ENCODE measurements at places on chromosomes 5 and 9.

GRCh38 chr5:168992687-168993086 lies 308.3 kb downstream of the SLIT3 start:
- no peak for DNase-seq
- H3K36me3 ChIP-seq = no peaks in the 10 kb centered on the region
- H3K27me3 ChIP-seq = peaks cover 10% of the 10 kb centered on the region
- no peak overlapping the region for H3K4me3 ChIP-seq
- no peak overlapping the region for H3K27ac ChIP-seq
- H3K4me1 ChIP-seq = no peaks in the 10 kb centered on the region

- H3K27me3 ChIP-seq = no peaks in the 10 kb centered on the region
- H3K4me3 ChIP-seq = no peak overlapping the region
- H3K27ac ChIP-seq = no peak overlapping the region
- no peaks in the 10 kb centered on the region for H3K36me3 ChIP-seq
- no peaks in the 10 kb centered on the region for H3K4me1 ChIP-seq
These were observed 42.4 kb upstream of the TJP2 start for GRCh38 chr9:69131682-69132081.

DNA sequence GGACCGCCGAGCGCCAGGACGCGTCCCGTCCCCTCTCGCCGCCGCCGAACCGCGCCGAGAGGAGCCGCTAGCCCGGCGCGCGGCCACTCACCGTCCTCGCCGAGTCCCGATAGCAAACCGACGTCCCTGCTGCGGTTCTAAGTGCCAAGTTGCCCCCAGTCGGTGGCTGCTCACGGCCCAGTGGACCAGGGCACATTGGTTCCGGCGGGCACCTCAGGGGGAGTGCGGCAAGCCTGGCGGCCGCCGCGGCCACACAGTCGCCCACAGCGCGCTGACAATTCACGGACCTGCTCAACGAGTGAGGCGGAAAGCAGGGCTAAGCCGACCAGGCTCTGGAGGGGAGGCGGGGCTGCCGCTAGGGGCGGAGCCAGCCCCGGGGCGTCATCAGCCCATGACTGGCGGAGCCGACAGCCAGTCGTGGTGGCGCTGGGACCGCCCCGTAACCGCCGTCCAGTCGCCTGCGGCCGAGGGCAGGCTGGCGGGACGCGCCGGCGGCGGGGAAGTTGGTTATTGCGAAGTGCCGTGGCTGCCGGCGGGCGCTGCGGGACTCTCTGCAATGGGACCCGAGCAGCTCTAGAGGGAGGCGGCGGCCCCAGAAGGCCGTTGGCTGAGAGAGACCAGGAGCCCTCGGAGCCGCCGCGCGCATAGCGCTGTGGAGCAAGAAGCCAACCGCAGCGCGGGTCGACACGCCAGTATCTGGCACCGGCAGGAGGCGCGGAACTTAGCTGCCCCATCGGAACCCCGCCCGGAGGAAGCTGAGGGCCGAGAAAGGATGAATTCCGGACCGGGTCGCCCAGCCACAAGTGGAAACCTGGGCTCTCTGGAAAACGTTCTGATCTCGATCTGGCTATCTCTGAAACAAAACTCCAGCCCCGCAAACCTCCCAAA lies at the start of gene MARCHF3:
TSS of gene MARCHF3 (minus strand) at position 300 of the 888 bp plus-strand sequence. CDS start 112,387 bp downstream, outside the sequence.
- peak within 1 kb of the TSS; percentile 92 for H3K4me3 ChIP-seq
- peaks cover 9% of the 10 kb centered on the region for H3K4me1 ChIP-seq
- peak; percentile 92 for DNase-seq
- H3K27ac ChIP-seq = peak within 1 kb of the TSS; percentile 85

- peak overlapping the region; percentile 72 for H3K4me3 ChIP-seq
- no peak for DNase-seq
- H3K27ac ChIP-seq = peak overlapping the region; percentile 93
- peaks cover 35% of the 10 kb centered on the region for H3K4me1 ChIP-seq
- H3K36me3 ChIP-seq = peaks cover 18% of the 10 kb centered on the region
These were observed 28.8 kb downstream of the CAMK4 start for GRCh38 chr5:111252799-111253545.

GRCh38 chr5:77936365-77936693 lies 160.2 kb upstream of the TBCA start:
- no peak for DNase-seq
- peaks cover 10% of the 10 kb centered on the region for H3K27me3 ChIP-seq
- no peak overlapping the region for H3K27ac ChIP-seq
- H3K4me3 ChIP-seq = no peak overlapping the region
- H3K4me1 ChIP-seq = peaks cover 8% of the 10 kb centered on the region

DNA sequence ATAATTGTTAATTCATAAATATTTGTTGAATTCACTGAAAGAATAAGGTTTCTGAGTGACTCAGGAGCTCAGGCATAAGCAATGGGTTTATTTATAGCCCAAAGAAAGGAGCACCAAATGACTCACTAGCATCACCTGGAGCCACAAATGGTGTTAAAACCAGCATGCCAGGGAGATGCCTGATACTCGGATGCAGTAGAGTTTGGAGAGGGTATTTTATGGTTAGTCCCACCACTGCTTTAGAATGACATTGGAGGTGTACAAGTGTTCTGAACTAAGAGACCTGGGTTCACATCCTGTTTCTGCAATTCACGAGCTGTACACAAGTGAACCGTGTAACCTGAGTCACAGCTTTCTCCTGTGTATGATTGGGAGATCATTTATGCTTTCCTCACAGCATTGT lies 25.2 kb downstream of the CCL28 start:
- H3K4me3 ChIP-seq = no peak overlapping the region
- H3K27ac ChIP-seq = no peak overlapping the region
- no peaks in the 10 kb centered on the region for H3K27me3 ChIP-seq

- H3K4me1 ChIP-seq = no peaks in the 10 kb centered on the region
- H3K27ac ChIP-seq = no peak overlapping the region
- H3K27me3 ChIP-seq = no peaks in the 10 kb centered on the region
- H3K4me3 ChIP-seq = no peak overlapping the region
- H3K36me3 ChIP-seq = no peaks in the 10 kb centered on the region
These were observed 758.2 kb downstream of the TLE1 start for GRCh38 chr9:80931163-80931562.

DNA sequence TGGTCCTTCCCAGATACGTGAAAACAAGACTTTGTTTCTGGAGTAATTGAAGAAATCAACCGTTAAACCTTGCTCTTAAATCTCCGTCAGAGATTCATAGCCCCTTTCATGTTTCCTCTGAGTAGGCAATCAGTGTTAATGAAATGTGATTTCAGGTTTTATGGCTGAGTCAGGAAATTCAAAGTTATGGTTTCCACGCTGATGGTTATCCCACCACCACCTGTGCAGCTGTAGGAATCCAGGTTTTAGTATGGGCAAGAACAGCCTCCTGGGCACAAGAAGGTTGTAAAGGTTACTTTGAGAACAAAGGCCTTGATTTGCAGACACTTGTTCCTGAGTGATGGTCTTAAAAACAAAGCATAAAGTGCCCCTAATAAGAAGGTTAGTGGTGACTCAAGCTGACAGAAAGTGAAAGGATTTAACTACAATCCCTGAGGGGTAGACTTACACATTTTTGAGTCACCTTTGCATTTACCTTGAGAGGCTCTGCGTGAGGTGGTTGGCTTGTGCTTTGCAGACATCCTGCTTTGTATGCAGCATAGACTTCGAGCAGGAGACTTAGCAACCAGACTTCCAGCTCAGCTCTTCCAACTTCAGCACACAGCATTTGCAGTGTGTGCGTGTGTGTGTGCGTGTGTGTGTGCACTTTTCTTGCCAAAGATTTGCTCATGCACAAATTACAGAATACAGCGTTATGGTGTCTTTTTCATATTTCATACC lies 159.6 kb downstream of the TLE4 start:
- peaks cover 10% of the 10 kb centered on the region for H3K36me3 ChIP-seq
- no peak overlapping the region for H3K27ac ChIP-seq
- H3K4me3 ChIP-seq = no peak overlapping the region

DNA sequence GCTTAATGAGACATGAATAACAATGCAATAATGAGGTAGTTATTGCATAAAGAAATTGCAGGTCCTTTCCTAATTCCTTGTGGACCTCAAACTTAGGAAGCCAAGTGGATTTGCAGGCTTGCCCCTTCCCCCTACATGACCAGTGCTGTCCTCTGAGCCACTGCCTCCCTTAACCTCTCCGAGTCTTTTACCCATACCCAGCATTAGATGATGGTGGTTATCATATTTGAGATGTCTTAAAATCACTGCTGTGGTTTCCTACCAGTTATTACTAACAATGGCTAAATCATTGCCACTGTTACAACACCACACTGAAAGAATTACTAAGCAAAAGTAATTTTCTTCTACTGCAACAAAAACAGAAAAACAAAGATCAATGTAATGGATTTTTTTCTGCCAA lies 170.8 kb downstream of the EDIL3 start:
- no peak overlapping the region for H3K4me3 ChIP-seq
- no peaks in the 10 kb centered on the region for H3K4me1 ChIP-seq
- no peaks in the 10 kb centered on the region for H3K36me3 ChIP-seq
- H3K27ac ChIP-seq = no peak overlapping the region

GRCh38 chr9:37104183-37104889 lies 16.0 kb upstream of the ZCCHC7 start:
- no peak overlapping the region for H3K4me3 ChIP-seq
- H3K27ac ChIP-seq = no peak overlapping the region
- H3K27me3 ChIP-seq = peaks cover 5% of the 10 kb centered on the region

- peaks cover 8% of the 10 kb centered on the region for H3K27me3 ChIP-seq
- no peak overlapping the region for H3K4me3 ChIP-seq
- H3K4me1 ChIP-seq = no peaks in the 10 kb centered on the region
- no peak for DNase-seq
- no peaks in the 10 kb centered on the region for H3K36me3 ChIP-seq
These were observed 14.2 kb upstream of the AGGF1 start for GRCh38 chr5:77015938-77016569.

DNA sequence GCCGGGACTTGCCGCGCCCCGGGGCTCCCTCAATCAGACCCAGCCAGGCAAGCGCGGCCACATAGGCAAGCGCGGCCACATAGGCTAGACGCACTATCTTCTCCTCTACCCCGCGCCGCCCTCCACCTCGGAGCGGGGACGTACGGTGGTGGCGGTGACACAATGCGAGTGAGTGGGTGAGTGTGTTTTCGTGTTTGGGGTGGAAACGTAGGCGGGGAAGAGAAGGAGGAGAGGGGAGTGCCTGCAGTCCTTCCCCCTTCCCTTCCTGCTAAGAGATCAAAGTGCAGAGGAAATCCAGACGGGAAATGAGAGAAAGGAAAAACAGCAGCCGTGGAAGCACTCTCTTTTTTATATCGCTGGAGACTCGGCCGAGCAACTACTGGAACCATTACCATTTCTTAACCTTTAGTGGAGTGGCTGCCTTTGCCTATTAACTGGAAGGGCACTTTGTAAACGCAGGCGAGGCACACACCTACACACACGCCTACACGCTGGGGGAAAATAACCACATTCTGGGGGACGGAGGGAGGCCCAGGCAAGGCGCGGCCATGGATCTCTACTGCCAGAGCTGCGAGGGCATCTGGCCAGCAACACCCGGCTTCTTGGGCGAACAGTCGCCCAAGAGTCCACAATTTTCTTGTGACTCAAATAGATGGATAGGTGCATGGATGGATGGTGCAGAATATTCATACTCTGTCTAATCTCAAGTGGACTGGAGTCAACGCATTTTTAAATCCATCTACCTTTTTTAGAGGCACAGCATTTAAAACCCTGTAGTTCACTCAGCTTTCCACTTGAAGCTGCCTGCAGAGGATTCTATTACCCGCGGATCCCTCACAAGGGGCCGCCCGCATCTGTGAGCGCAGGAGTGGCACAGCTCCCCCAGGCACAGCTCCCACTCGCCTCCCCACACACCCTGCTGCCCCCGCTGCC lies 2.1 kb downstream of the EDIL3 start:
- peaks cover 44% of the 10 kb centered on the region for H3K27me3 ChIP-seq
- H3K27ac ChIP-seq = no peak overlapping the region
- DNase-seq = no peak
- H3K4me1 ChIP-seq = peaks cover 11% of the 10 kb centered on the region
- no peak overlapping the region for H3K4me3 ChIP-seq

- H3K27ac ChIP-seq = no peak overlapping the region
- H3K27me3 ChIP-seq = no peaks in the 10 kb centered on the region
- no peaks in the 10 kb centered on the region for H3K36me3 ChIP-seq
- DNase-seq = no peak
- peaks cover 4% of the 10 kb centered on the region for H3K4me1 ChIP-seq
These were observed 90.4 kb upstream of the CHD1 start for GRCh38 chr5:99019254-99019653.

DNA sequence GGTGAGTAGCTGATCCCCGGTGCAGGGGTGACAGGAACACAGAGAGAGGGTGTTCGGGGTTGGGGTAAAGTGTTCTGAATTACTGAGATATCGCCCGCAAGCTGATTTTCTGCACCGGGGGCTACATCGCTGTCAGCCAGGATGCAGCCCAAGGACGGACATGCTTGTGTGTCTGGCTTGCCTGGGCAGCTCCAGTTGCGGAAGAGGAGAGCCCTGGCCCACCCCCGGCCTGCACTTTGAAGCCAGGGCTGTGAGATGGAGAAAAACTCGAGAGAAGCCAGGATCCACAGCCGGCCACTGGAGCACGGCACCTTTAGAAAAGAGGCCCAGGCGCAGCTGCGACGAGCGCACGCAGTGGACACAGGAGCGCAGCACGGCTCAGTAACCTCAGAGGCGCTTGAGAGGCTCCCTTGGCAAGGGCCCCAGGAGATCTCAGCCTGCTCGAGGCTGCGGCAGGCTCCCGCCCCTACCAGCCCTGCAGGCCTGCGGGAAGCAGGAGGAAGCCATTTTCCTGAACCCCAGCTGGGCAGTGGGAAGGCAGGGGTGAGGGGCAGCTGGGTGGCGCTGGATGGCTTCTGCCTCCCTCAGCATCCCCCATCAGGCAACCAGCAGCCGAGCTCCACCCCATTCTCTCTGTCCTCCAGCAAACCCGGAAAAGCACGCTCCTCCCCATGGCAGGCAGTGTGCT lies 59.2 kb downstream of the C9orf50 start:
- no peaks in the 10 kb centered on the region for H3K27me3 ChIP-seq
- DNase-seq = no peak
- no peaks in the 10 kb centered on the region for H3K4me1 ChIP-seq
- no peaks in the 10 kb centered on the region for H3K36me3 ChIP-seq

- H3K27ac ChIP-seq = no peak overlapping the region
- H3K4me1 ChIP-seq = no peaks in the 10 kb centered on the region
- no peak overlapping the region for H3K4me3 ChIP-seq
- no peak for DNase-seq
- no peaks in the 10 kb centered on the region for H3K36me3 ChIP-seq
These were observed 29.2 kb downstream of the ROR2 start for GRCh38 chr9:91920630-91921350.

- peak overlapping the region; percentile 75 for H3K4me3 ChIP-seq
- H3K27me3 ChIP-seq = no peaks in the 10 kb centered on the region
- H3K36me3 ChIP-seq = peaks cover 53% of the 10 kb centered on the region
- DNase-seq = no peak
These were observed 19.7 kb downstream of the STK10 start for GRCh38 chr5:172168311-172168710.

DNA sequence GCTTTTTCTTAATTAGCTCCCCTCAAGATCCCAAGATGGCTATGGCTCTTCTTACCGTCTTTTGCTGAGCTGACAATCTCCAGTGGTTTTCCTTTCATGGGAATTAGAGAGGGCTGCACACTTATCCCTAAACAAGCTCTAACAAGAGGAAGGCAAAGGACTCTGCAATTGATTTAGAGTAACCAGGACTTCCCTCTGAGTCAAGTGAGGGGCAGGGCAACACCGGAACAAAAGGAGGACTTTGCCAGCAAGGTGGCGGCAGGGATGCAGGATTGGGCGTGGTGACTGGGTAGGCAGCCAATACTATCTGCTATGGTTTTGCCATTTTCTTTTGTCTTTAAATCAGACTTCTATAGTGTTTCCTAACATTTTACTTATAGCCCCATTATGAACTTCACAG lies 9.8 kb downstream of the SLC44A1 start:
- H3K27me3 ChIP-seq = no peaks in the 10 kb centered on the region
- H3K27ac ChIP-seq = no peak overlapping the region
- DNase-seq = no peak

All from naive thymus-derived CD8-positive, alpha-beta T cell (primary cell).